Stimulated activated CD4-positive, alpha-beta T cell treated with anti-CD3 and anti-CD28 coated beads, Interleukin-1b, Interleukin-23, amount 100 ng/mL, for 1 hour (primary cell): ENCODE measurements at places on chromosomes 7 and 10.

- DNase-seq = no peak
Observed at GRCh38 chr7:80770061-80770460, 131.6 kb downstream of the CD36 start.

- no peak for DNase-seq
Observed at GRCh38 chr7:65287023-65287422, 86.6 kb upstream of the ZNF92 start.

DNA sequence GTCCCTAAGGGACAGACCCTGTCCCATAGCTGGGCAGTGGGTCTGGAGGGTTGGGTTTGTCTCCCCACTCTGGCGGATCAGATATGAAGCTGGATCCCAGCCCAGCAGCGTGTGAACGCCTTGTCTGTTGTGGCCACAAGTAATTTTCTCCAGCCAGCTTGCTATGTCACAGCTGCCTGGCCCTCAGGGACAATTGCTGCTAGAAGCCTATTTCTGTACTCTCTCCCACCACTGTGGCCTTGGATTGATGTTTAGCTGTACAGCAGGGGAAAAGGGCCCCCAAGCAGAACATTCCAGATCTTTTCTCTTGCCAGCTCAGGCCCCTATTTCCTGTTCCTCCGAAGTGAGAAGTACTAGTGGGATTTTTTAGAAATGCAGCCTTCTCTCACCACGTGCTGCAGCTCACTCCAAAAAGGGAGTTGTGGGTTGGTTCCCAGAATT, 53.5 kb upstream of the WAC start:
- DNase-seq = no peak

DNA sequence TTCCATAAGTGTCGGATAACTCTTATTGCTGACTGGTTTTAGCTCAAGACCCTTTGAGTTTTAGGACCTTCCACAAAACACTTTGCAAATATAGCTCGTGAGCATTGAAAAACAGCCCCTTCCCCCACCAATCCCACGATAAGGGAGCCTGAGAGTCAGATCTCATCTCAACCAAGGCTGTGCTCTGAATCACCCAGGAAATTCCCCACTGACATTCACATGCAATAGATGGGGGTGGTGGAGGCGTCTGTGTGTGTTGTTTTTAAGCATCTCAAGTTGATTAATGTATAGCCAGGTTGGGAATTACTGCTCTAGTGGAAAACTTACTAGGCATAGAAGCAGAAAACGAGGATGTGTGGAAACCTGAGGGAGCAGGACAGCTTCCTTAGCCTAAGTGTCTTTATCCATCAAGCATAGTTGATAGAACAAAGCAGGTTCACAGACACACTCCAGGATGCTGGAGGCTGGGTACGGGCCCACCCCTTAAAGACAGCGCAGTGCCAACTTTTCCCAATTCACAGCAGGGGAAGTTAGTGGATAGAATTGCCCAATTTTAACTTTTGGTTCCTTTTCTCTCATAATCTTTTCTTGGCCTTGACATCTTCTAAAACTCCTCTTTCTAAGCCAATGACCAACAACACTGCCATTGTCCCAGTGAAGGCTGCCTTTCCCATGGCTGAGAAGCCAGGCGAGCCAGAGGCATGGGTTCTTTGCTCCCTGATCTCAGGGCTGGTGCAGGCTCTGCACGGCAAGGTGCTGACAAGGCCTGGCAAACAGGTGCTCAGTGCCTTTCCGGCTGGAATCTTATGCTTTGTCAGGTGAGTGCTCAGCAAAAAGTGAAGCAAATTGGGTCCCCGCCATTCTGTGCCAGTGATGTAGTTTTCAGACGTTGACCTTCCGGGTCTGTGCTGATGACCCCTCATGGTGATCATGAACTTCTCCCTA, 98.5 kb upstream of the INSIG1 start:
- DNase-seq = no peak

- DNase-seq = no peak
Observed at GRCh38 chr10:77325233-77325537, 312.4 kb downstream of the KCNMA1 start.

GRCh38 chr7:91720260-91720937, 160.1 kb downstream of the MTERF1 start:
- no peak for DNase-seq

DNA sequence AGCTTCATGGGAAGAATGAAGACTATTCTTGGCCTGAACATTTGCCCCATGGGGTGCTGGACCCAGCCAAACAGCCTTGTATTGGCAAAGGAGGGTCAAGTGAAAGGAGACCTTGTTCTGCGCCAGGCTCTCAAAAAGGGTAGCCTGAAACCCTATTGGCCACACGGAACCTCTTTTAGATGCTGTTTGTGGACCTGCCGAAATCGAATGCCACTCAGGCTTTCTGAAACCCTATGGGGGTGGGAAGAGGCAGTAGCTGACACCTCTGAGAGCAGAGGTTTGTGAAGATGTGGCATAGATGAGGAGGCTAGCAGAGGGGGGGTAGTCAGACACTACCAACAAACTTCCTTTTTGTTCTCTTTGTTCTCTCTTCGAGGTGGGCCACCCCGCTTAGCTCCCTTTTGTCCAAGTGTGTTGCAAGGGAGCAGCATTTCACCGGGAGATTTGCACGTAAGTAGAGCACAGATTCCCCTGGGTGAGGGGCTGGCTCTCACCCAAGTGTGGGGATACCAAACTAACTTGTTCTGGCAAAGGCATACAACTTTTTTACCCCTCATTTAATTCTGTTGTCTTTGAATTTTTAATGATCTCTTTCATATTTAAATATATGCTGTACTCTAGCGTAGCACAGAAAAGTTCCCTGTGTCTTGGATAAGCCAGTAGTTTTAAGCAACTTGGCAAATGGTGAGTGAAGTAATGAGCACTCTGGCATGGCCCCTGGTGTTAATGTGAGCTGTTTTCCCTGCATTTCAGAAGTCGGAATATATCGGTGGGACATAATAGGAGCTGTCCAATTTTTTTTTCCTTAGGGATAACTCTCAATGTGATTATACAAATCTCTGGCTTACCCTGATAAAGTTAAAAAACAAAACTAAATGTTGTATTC, 107.7 kb downstream of the SEPTIN7 start:
- DNase-seq = no peak

DNA sequence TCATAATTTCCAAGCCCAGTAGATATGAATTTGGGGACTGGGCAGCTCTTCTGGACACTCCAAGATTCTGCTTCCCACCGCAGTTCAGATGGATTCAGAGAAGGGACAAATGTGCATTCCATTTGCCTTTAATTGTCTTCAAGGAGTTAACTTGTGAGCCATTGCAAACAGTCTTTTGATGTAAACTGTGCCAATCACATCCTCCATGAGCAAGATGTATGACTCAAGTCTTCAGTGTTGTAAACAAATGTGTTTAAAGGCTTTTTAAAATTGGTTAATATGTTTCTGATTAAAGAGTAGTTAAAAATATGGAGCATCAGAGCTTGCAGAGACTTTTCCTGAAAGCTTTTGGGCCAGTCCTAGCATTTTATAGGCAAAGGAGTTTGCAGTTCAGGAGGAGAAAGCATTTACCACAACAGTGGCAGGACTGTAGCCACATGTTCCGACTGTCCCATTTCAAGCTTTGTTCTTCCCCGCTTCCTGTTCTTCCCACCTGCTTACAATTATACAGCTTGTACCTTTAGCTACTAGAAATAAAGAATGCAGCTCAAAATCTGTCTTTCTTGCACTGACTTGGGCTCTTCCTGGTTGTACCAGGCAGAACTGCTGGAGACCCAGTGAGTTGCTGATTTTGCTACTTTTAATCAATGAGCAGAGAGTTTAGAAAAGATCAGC, 6.2 kb downstream of the SLC18A2 start:
- no peak for DNase-seq

DNA sequence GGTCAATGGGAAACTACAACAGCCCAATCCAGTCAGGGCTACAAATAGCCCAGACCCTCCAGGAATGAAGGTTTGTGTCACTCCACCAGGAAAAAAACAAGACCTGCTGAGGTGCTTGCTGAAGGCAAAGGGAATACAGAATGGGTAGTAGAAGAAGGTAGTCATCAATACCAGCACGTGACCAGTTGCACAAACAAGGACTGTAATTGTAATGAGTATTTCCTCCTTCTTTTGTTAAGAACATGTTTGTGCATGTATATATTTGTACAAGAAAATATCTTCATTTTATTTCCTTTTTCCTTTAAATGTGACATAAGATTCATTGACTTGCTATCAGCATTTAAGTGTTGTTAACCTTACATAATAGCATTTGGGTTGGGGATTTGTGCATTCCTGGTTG, 229.3 kb downstream of the IMMP2L start:
- DNase-seq = no peak

GRCh38 chr7:104845557-104845956, 168.4 kb upstream of the KMT2E start:
- no peak for DNase-seq

GRCh38 chr7:2834748-2835441, 9.2 kb downstream of the GNA12 start:
- no peak for DNase-seq

- peak; percentile 15 for DNase-seq
Observed at GRCh38 chr7:151232917-151233701, 826 bp downstream of the CHPF2 start.

- DNase-seq = no peak
Observed at GRCh38 chr10:116466715-116467422, 39.2 kb downstream of the PNLIPRP3 start.

DNA sequence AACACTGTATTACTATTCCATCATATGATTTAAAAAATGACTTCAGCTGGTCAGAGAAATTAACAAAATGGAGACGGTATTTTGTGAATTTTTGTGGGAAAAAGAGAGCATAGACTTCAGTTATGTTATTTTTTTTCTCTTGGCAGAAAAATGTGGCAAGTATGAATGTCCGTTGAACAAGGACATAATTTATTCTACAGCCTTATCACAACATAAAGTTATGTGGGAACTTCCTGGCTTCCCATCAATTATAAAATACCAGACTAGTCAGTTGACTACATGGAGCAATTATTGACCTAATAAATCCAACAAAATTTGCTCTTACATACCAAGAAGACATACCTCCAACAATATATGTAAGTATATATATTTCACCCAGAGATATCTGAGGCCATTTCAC, 88.6 kb upstream of the PPP1R3A start:
- DNase-seq = no peak

DNA sequence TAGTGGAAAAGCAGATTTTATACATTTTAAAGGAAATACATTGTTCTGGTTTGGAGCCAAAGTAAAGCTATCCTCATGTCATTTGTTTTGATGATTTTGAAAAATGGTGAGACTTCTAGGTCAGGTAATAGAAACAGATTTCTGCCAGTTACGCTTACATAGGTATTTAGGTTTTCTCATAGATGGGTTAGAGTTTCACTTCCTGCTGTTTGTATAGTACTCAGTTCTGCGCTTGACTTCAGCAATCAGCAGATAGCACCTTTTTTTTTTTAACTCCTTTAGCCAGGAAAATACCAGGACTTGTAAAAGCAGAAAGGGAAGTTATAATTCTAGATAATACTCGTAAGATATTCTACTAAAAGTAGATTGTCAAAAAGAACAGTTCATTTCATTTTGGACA, 209.8 kb upstream of the POM121L12 start:
- DNase-seq = no peak

- DNase-seq = no peak
Observed at GRCh38 chr10:86829472-86829871, 73.1 kb downstream of the BMPR1A start.

GRCh38 chr7:73900286-73900685, 39.3 kb downstream of the TMEM270 start:
- DNase-seq = no peak
